Muscle of arm (tissue), 14 donors: ENCODE measurements at places on chromosomes 1 and 21. TPM values are rescaled to one million over a fixed set of nuclear protein-coding genes. Genes with fewer than 3 reads are reported as not detected.

Gene SPRR1B
- not detected for polyA plus RNA-seq

DNA sequence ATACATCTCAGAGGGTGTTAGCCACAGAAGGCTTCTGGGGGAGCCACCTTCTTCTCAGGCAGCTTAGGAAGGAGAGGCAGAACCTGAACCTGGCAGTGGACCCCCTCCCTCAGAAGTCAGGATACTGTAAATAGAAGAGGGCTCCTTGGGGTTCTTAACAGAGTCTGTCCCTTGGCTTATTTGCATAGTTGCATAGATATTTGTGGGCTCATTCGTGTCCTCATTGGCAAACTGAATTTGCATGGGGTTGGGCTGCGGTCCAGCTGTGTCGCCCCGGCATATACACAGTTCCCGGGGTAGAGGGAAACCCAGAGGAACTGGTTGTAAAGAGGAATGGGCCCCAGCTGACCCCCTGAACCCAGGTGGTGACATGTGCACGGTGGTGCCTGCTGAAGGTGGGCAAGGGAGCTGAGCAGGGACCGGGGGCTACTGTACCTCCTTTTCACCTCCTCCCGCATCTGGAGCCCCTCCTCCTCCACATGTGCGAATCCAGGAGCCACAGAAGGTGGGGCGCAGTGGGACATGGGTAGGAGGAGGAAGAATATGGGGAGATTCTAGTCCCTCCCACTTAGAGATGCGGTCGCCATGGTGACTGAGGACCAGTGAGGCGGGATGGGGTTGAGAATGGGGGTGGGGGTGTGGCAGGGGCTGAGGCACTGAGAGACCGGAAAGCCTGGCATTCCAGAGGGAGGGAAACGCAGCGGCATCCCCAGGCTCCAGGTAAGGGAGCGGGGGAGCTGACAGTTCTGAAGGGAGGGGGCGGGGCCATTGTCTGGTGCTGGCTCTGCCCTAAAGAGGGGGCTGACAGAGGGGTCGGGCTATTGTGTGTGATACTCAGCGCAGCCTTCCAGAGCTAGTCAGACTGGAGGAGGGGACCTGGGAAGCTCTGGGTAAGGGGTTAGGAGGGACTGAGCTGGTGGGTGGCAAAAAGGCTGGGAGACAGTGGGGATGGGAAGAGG, 3.7 kb upstream of the SEMA4A start:
- no peak for DNase-seq

DNA sequence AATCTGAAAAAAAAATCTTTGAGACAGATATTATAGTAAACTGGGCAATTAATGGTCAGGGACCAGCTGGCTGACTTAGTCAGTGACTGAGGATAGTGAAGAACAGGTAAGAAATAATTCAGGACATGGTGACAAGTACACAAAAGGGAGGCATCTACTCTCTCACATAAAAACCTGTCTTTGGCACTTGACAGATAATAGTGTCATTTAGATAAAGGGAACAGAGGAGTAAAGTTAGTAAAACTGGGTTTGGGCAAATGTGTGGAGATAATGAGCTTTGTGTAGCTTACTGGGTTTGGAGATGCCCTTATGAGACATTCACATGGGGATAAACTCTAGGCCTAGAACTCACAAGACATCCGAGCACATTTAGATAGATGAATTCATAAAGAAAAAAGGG, 4.0 kb downstream of the SSX2IP start:
- DNase-seq: no peak

DNA sequence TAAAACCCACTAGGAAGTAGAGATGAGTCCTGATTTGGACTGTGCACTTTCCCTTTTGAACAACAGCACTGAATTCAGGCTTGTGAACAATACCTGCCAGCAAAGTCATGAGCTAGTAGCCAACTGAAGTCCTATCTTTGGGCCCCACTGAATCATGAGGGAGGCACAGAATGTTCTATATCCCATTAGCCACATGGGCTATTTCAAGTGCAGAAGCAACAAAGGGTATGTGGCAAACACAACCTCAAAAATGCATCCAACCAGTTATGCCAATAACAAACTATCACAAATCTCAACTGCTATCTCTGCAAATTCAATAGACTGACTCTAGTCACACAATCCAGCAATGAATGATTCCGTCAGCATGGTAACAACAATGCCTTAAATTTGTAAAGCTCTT, 276.0 kb downstream of the MRPL39 start:
- DNase-seq: no peak

GRCh38 chr1:170218257-170218650, 72.5 kb downstream of the NTMT2 start:
- no peak for DNase-seq

GRCh38 chr1:38015978-38016725, 3.6 kb downstream of the UTP11 start:
- no peak for DNase-seq

DNA sequence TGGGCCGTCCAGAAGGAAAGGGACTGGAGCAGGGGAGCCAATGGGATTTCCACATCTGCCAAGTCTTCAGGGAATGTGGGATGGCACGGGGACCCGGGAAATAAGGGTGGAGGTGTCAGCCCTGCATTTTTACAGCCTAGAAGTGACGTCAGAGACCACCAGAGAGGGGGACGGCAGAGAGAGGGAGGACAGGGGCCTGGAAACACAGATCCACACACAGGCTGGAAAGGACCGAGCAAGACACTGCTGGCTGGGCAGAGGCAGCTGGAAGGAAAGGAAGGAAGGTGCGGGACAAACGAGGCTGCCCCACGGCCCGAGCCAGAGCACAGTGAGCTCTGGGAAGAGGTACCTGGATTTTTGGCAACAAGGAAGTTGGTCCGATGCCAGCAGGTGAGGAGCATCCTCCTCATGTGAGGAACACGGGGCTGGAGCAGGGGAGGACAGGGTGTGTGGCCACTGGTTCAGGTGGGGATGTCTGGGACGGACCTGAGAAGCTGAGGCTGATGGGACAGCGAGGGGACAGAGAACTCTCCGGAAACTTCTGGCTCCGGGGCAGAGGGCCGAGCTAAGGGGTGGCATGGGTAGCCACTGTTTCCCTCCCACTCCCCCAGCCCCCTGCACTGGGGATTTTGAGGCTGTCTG, 138.3 kb downstream of the PGBD5 start:
- no peak for DNase-seq

DNA sequence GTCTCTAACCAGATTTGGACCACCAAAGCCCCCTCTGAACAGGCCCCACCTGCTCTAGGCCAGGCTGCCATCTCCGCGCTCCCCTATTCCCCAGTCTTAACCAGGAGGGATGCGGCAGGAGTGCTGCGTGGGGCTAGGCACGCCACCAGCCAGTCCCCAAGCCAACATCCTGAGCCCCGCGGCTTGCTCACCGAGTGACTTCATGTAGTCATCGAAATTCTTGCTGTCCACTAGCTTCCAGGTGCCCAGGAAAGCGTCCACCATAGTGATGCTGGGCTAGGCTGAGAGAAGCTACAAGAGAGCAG, 173 bp downstream of the FABP3 start:
- DNase-seq: no peak

DNA sequence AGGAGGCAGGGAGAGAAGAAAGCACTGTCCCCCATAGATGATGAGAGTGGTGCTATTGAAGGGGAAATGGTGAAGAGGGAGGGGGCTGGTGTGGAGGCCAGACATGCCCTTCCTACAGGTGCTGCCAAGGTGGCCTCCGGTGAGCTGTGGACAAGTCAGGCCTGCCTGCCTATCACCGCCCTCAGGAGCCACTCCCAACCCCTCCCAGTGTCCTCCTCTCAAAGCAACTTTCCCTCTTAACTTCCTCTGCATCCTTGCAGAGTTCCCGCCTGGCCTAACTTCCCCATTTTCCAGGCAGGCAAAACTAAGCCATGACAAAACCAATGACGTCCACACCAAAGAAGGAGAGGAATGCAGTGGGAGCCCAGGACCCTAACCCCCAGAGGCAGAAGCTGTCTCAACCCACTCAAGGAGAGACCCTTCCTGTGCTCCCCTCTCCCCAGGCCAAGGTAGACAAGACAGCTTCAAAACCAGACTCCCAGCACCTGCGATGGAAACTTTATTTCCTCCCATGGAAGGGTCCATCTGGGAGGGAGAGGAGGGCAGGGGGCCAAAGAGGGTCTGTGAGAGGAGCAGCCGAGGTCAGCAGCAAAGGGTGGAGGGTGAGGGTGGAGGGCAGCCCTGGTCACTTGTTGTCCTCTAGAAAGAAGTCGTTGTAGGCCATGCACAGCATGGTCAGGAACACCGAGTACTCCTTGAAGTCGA, 1.0 kb upstream of the S100A6 start:
- DNase-seq: no peak

DNA sequence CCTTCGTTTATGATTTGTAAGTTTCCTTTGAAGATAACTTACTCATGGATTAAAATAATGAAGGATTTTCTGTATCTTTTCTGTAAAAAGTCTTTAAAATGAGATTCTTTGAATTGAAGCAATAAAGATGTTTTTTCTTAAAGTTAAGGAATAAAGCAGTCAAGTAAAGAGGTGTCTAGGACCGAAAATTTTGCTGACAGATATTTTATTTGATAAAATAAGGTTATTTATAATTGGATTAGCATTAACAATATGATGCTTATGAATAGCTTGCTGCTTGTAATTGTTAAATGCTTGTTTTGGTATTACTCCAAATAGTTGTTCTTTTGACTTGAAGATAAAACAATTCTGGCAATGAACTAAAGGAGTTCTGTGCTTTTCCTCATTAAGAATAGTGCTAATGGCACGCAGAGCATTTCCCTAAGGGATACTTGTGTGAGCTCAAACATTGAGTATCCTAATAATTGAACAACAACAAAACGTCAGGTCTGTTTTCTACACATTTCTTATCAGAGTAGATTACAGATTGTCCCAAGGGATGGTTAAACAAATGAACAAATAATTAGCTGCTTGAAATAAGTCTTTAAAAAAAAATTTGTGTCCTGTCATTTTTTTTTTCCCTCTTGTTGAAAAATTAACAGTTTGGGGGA, 16.6 kb downstream of the TSNAX start:
- no peak for DNase-seq

- no peak for DNase-seq
Measured at GRCh38 chr1:55997536-55997935, 581.8 kb downstream of the PLPP3 start.

Gene SPATA45
- polyA plus RNA-seq: not detected

Gene ASPM
- polyA plus RNA-seq: 14.7 TPM

DNA sequence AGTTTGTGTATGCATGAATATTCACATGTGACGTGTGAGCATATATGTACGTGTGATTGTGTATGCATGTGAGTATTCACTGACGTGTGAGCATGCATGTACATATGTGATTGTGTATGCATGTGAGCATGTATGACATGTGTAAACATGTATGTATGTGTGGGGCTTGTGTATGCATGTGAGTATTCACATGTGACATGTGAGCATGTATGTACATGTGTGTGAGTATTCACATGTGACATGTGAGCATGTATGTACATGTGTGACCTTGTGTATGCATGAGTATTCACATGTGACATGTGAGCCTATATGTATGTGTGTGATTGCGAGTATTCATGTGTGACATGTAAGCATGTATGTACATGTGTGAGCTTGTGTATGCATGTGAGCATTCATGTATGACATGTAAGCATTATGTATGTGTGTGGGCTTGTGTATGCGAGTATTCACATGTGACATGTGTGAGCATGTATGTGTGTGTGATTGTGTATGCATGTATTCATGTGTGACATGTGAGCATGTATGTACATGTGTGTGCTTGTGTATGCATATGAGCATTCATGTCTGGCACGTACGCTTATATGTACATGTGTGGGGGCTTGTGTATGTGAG, 47.8 kb downstream of the COL18A1 start:
- no peak for DNase-seq

Gene IL19
- not detected for polyA plus RNA-seq

GRCh38 chr1:230382001-230382491, 44.1 kb downstream of the PGBD5 start:
- no peak for DNase-seq

Gene C1orf53
- 0.92 TPM for polyA plus RNA-seq

DNA sequence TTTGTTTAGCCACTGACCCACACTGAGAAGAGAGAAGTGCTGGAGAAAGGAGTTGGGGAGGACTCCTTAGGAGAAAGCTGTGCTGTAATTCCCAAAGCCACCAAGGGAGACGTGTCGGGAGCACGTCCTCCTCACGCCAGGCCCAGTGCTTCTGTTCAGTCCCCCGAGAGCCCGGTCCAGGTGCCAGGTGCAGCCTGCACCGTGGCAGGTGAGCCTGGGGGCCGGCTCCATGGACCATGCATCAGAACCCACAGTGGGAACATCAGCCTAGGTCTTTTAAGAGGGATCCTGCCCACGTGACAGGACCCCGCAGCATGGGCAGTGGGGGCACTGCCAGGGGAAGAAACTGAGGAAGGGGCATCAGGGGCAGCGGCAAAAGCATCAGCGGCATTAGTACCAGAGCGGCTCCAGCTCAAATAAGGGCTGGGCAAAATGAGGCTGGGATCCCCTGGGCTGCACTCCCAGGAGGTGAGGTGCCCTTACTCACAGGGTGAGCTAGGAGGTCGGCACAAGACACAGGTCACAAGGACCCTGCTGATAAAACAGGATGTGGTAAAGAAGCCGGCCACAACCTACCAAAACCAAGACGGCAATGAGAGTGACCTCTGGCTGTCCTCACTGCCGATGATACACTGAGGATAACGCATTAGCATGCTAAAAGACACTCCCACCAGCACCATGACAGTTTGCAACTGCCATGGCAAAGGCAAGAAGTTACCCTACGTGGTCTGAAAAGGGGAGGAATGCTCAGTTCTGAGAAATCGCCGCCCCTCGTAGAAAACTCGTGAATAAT, 24.6 kb upstream of the PRDM15 start:
- no peak for DNase-seq
